Astrocyte of the hippocampus (primary cell): ENCODE measurements at places on chromosomes 5 and 9.

DNA sequence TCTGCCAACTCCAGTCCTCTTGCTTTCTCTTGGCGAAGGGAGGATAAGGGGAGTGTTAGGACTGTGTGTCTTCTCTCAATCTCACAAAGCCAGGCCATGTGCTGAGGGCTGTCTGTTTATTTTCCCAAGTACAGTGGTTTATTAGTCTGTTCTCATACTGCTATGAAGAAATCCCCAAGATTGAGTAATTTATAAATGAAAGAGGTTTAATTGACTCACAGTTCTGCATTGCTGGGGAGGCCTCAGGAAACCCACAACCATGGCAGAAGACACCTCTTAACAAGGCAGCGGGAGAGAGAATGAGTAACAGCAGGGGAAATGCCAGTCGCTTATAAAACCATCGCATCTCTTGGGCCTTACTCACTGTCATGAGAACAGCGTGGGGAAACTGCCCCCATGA is 36.2 kb upstream of the CKS2 start:
- DNase-seq = peak; percentile 60

- DNase-seq = peak; percentile 95
Observed at GRCh38 chr9:127555840-127556820, 55.9 kb upstream of the STXBP1 start.

DNA sequence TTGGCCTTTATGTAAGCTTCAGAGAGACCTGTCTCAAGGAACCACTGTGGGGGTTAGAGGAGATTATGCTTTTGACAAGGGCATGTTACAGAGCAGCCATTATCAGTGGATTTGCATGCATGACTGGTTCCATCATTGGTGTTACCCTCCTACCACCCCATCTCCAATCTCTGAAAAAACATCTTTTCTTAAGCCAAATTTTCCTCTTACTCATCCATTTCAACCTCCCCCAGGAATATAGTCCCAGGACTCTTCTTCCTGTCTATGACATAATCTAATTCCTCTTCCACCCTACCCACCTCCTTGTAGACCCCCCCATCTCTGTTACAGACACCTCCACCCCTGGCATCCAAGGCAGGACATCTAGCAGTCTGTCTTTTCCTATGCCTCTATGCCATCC is 33.1 kb upstream of the ADRB2 start:
- DNase-seq = no peak

DNA sequence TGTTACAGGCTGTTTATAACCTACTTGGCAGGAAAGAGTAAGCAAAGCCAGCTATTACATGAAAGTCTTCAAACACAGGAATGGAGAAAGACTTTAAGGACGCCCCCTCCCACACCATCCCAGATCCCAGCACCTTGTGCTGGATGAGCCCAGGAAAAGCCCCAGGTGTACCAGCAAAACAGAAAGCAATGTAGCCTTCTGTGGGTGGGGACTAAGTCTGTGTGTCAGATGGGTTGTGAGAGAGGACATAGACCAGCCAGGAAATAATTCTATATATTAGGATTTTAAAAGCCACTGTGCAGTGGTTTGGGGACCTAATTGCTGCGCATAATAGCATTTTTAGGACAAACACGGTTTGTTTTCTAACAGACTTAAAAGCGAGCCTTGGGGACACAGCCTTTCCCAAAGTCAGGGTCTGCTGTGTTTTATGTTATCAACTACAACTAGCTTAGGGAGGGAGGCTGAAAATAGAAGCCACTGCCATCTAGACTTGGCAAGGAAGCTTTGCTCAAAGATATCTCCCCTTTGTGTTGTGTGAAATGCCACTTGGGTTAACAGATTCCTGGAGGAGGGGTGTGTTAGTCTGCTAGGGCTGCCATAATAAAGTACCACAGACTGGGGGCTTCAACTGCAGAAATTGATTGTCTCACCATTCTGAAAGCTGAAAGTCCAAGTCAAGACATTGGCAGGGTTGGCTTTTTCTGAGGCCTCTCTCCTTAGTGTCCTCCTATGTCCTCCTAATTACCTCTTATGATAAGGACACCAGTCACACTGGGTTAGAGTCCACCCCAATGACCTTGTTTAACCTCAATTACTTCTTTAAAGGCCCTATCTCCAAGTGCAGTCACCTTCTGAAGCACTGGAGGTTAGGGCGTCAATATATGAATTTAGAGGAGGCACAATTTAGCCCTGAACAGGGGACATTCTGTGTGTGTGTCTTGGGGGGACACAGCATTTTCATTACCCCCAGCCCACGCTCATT is 17.2 kb upstream of the UBE2QL1 start:
- DNase-seq = no peak

DNA sequence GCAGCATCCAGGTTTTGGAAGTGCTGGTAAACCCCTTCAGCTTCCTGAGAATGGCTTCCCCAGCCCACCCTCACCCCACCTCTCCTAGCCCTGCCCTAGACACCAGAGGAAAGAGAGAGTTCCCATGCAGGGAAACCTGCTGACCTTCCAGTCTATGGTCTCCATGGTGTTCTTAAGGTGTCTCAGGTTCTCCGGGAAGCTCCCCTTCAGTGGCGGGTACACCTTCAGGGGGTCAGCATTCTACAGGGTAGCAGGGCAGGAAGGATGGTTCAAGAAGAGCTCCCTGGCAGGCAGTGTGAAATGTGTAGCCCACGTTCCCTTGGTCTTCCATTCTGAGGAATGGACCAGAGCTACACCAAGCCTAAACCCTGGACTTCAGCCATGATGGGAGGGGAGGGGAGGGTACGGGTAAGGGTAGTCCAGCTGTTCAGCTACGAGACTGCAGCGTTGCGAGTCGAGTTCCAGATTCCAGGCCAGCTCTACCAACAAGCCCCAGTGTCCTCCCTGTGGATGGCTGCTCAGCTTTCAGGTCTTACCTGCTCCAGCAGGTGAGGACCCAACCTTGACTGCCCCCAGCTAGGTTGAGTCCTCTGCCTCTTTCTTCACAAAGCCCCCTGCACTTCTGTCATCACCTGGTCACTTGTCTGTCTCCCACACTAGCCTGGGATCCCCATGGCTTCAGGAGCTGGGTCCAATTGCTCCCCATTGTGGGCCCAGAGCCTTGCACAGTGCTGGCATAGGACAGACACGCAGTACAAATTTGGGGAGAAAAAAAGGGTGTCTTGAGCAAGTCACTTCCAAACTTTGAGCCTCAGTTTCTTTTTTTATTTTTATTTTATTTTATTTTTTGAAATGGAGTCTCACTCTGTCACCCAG is 7.5 kb downstream of the CD74 start:
- no peak for DNase-seq

GRCh38 chr9:90948156-90948555 is 146.5 kb downstream of the SYK start:
- no peak for DNase-seq

GRCh38 chr9:79408200-79408599 is 163.6 kb upstream of the TLE4 start:
- DNase-seq = no peak

DNA sequence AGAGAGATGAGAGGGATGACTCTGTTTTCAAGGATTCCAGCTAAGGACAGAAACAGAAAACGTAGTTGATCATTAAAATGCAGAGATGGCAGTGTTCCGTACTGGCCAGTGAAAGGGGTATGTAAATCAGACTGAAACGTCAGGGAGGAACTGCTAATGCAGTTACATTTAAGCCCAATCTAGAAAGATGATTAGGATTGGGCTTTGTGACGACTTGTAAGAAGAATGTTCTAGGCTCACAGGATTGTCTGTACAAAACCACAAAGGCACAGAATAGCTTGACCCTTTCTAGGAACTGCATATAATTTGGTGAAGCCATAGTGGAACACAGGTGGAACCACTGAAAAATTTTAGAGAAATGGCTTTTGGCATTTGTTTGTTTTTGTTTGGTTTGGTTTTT is 55.6 kb upstream of the TESK1 start:
- no peak for DNase-seq

- no peak for DNase-seq
Observed at GRCh38 chr5:103703617-103704016, 141.0 kb upstream of the NUDT12 start.

DNA sequence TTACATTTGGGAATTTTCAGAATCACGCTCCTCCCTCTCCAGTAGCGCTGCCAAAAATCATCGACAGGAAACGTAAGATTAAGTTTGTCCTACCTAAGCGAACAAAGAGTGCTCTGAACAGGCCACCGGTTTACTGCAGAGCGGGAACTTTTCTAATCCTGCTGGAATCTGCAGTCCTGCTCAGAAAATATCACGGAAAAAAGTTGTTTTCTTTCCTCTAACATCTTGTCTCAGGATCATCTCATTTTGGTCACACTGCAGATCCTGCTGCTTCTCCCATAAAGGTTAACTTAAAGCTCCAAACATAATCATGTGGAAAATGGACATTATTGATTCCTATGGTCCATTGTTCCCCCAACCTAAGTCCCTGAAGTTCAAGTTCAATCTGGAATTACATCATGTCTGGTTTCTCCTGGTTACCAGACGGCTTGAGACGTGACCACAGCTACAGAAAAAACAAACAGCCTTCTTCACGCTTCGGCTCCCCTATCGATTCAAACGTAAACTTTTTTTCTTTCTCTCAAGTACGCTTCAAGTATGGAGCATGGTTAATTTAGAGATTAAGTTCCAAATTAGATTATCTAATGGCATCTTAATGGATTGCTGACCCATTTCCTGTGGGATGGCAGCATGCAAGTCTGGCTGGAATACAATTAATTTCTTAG is 217.6 kb downstream of the NFIB start:
- DNase-seq = peak; percentile 94

DNA sequence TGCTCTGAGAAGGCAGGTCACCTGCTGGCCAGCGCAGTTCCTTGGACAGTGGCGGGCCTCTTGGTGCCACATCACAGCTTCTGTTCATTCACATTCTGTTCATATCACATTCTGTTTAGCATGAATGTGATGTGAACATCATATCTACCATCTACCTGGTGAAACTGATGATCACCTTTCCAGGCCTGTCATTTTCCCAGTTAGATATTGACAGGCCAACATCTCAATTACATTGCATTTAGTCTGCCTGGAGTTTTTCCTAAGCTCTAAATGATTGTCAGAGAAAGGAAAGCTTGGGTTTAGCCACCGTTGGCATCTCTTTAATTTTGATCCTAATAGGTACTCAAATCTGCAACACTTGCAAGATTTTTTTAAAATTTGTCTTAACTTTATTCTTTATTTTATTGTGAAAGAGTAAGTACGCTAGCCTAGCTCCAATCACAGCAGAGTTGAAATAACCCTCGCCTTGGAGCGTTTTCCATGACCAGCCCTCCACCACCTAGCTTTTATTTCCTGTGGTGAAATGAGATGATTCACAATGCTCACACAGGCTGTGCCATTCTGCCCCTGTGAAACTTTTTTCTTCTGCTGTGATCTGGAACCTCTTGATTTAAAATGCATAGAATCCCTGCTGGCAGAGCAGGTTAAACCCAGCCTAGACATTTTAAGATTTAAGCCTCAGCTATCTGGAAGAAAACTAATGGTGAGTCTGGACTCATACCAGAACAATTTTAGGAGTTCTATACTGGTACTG is 225.0 kb downstream of the ESM1 start:
- DNase-seq = no peak

DNA sequence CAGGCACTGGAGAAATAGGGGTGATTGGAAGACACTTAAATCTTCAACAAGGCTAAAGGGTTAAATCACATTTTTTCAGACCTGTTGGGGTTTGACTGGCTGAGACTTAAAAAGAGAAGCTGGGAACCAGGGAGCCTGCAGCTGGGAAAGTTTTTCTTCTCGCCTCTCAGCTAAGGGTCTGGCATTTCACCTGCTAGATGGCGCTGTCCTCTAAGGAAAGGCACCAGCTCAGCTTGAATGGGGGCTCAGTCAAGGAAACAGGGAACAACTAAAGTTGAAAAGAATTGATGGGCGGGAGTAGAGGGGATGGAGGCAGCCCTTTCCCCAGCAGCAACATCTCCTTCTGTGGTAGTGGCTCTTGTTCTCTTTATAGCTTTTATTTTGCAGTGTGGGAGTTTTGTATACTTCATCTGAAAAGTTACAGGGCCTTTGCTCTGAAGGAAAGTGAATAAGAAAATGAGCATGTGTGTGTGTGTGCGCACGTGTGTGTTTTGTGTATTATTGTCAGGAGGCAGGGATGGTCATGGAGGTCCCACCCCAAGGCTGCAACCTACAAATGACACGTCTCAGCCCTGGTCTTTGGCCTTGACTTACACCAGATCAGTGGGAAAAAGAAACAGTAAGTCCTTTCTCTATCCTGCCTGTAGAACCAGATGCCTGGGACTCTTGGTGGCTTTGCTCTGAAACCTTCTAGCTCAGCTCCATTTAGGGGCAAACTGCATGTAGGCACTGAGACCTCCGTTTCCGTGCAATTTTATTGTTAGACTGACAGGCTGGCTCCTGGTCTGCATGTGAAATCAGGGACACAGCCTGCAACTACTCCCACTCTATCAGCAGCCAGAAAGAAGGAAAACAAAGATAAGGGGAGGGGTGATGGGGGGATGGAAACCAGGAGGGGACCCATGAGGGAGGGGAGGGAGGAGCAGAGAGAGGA is 316.2 kb upstream of the CLINT1 start:
- peak; percentile 81 for DNase-seq
